Liver (tissue), 10 donors: ENCODE measurements at places on chromosomes 2 and 18. TPM values are rescaled to one million over a fixed set of nuclear protein-coding genes. Genes with fewer than 3 reads are reported as not detected.

The MARCHF4 gene
- total RNA-seq, result not detected

The COLEC11 gene
- total RNA-seq, result 62.7 TPM

The ASPRV1 gene
- total RNA-seq, result 0.19 TPM

The REG1B gene
- total RNA-seq, result not detected

The BOLL gene
- not detected for total RNA-seq

DNA sequence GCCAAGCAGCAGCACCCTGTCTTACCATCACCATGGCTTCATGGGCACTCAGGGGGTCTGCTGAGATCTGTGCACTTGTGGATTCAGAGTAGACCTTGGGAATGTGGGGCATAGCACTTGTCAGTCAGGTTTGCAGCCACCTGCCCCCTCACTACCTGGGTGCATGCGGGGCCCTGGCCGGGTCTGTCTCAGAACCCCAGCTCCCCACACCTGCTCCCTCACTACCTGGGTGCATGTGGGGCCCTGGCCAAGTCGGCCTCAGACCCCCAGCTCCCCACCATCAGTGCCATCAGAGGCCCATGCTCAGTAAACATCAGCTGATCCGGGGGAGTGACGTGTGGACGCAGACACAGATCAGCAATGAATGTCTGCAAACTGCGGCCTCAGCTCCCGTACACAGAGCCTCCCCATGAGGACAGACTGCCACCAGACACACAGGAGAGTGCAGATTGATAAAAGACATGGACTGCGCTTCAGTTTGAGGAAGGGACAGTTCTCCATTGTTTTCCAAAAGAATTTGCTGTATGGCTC lies 205.1 kb downstream of the GLI2 start:
- DNase-seq, result no peak
- H3K4me1 ChIP-seq, result no peaks in the 10 kb centered on the region
- no peaks in the 10 kb centered on the region for H3K36me3 ChIP-seq
- no peaks in the 10 kb centered on the region for H3K27me3 ChIP-seq

- H3K27ac ChIP-seq, result no peak overlapping the region
- peaks cover 4% of the 10 kb centered on the region for H3K4me1 ChIP-seq
- no peak overlapping the region for H3K4me3 ChIP-seq
- no peaks in the 10 kb centered on the region for H3K36me3 ChIP-seq
These were observed 106.5 kb upstream of the TMEM200C start for GRCh38 chr18:6001867-6002266.

DNA sequence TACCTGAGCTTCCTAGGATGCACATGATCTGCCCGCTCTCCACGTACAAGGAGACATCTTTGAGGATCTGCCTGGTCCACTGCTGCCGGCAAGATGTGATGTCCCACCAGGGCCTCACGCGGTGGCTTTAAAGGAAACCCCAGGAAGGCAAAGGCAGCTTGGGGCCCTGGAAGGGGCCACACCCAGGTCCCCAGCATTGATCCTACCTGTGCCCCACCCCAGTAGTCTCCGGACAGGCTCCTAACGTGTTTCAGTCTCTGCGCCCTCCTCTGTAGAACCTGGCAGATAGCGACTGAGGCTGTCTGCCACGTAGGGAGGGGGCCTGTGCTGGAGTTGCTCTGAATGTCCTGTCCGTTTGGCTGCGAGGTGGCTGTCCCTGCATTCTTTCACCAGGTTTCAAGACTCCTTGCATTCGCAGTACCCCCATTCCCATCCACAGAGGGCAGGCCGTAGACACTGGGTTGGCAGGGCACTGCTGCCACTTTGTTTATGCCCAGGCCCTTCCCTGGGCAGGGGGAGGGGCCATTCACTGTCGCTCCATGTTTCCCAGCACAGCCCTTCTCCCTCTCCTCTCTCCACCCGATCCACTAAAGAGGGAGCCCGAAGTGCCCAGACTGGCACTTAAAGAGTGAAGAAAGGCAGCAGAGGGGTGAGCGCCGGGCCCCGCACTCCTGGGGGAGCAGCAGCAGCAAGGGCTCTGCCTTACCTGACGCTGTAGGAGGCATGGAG lies 644 bp downstream of the ABCG5 start:
- H3K36me3 ChIP-seq, result no peaks in the 10 kb centered on the region
- peak overlapping the region; percentile 15 for H3K4me3 ChIP-seq
- no peaks in the 10 kb centered on the region for H3K27me3 ChIP-seq
- no peak for DNase-seq
- H3K4me1 ChIP-seq, result peaks cover 44% of the 10 kb centered on the region

- no peaks in the 10 kb centered on the region for H3K27me3 ChIP-seq
- no peak overlapping the region for H3K27ac ChIP-seq
- H3K4me1 ChIP-seq, result peaks cover 4% of the 10 kb centered on the region
- no peak overlapping the region for H3K4me3 ChIP-seq
- DNase-seq, result no peak
These were observed 109.9 kb upstream of the CD302 start for GRCh38 chr2:159907909-159908308.

DNA sequence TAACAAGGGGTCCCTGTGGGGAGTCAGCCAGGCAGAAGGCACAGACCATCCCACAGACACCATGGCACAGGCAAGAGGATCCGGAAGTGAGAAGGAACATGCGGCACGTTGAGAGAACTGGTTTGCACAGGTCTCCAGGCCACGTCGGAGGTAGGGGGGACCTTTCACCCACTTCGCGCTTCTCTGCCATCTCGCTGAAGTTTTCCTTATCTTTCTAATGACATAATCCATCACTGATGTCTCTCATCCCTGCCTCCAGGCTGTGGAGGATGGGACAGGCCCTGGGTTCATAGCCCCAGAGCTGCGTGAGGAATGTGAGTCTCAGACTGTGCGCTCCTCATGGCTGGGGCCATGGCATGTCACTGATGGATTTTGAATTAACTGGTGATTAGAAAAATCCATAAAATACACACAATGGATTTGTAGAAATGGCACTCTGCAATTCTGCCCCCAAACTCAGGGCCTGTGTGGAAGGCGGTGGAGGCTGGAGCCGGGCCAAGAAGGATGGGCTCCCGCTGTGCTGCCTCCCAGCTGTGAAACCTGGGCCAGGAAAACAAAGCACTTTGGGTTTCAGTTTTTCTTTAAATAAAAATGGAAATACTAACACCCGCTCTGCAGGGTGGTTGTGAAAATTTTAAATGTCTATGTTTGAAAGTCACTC lies 113.3 kb upstream of the ALKAL2 start:
- H3K36me3 ChIP-seq, result no peaks in the 10 kb centered on the region
- no peak overlapping the region for H3K27ac ChIP-seq
- no peaks in the 10 kb centered on the region for H3K27me3 ChIP-seq
- DNase-seq, result no peak
- no peak overlapping the region for H3K4me3 ChIP-seq
- H3K4me1 ChIP-seq, result no peaks in the 10 kb centered on the region

GRCh38 chr2:213001297-213001910 lies 150.0 kb downstream of the IKZF2 start:
- H3K27ac ChIP-seq, result no peak overlapping the region
- no peak overlapping the region for H3K4me3 ChIP-seq
- peaks cover 4% of the 10 kb centered on the region for H3K4me1 ChIP-seq
- no peak for DNase-seq
- no peaks in the 10 kb centered on the region for H3K27me3 ChIP-seq

DNA sequence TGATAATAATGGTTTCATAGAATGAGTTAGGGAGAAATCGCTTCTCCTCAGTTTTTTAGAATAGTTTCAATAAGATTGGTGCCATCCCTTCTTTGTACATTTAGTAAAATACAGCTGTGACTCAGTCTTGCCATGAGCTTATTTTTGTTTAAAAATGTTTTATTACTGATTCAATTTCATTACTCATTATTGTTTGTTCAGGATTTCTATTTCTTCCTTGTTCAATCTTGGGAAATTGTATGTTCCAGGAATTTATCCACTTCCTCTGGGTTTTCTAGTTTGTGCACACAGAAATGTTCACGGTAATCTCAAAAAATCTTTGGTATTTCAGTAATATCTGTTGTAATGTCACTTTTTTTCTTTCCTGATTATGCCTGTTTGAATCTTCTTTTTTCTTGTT lies 371.5 kb upstream of the SETBP1 start:
- no peaks in the 10 kb centered on the region for H3K36me3 ChIP-seq
- no peaks in the 10 kb centered on the region for H3K4me1 ChIP-seq
- DNase-seq, result no peak
- H3K27me3 ChIP-seq, result no peaks in the 10 kb centered on the region
- H3K27ac ChIP-seq, result no peak overlapping the region

DNA sequence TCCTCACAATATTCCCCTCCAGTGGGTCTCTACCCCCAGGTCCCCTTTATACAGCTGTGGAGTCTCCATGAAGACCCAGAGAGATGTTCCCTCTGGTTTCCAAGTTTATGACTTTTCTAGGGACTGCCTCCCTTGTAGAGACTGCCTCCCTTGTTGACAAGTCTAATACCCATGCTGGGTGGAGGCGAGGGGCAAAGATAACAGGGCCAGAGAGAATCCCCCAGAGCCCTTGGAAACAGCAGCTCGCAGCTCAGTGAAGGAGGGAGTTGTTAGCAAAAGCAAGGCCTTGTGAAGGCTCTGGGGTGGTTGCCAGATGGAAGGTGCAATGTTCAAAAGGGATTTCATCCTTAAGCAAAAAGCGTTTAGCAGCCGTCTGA lies 75.0 kb upstream of the GATA6 start:
- no peak for DNase-seq
- no peak overlapping the region for H3K27ac ChIP-seq
- peaks cover 7% of the 10 kb centered on the region for H3K4me1 ChIP-seq
- no peaks in the 10 kb centered on the region for H3K36me3 ChIP-seq

- H3K4me1 ChIP-seq, result peaks cover 21% of the 10 kb centered on the region
- H3K27ac ChIP-seq, result peak overlapping the region; percentile 52
- DNase-seq, result no peak
- no peaks in the 10 kb centered on the region for H3K27me3 ChIP-seq
These were observed 6.6 kb upstream of the PTMA start for GRCh38 chr2:231701456-231702373.
